ENCODE measurements at places on chromosomes 7 and 10.

GRCh38 chr7:94307399-94308048 is 87.2 kb upstream of the COL1A2 start:
- DNase-seq = no peak

- DNase-seq = no peak
Observed at GRCh38 chr7:26428571-26428970, 136.9 kb downstream of the SNX10 start.

GRCh38 chr7:114484226-114484625 is 69.6 kb downstream of the FOXP2 start:
- DNase-seq = no peak

DNA sequence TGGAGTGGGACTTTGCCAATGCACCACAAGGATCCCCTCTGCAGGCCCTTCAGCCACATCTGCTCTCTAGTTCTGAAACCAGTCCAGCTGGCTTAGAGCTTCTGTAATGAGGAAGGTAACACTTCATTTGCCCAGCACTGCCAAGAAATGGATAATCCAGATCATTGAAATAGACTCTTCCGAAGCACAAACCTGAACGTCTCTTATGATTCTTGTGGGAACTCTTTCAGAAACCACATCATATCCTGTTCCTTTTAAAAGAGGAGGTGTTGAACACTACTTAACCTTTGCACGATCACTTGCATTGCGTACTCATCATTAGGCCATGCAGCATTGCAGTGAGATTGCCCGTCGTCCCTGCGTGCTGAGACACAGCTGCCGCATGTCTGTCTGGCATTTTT is 25.8 kb upstream of the PLPP4 start:
- no peak for DNase-seq

DNA sequence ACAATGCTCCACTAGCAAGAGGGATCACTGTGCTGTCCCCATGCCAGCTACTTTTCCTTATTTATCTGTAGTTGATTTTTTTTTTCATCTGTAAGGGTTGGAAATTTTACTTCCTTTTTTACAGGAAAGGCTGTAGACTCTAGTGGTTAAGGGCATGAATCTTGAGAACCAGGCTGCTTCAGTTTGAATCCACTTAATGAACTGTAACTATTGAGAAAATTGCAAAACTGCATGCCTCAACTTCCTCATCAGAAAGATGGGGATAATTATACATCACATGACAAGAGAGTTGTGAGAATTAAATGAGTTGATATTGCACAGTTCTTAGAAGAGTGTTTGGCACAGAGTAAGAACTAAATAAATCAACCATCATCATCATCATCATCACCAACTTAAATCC is 106.4 kb upstream of the GSDME start:
- no peak for DNase-seq

DNA sequence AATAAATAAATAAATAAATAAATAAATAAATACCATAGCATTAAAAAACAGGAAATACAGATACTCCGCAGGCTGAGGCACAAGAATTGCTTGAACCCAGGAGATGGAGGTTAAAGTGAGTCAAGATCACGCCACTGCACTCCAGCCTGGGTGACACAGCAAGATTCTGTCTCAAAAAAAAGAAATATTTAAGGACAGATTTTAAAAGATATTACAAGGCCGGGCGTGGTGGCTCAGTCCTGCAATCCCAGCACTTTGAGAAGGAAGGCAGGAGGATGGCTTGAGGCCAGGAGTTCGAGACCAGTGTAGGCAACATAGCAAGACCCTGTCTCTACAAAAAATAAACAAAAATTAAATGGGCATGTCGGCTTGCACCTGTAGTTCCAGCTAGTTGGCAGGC is 17.5 kb upstream of the SNX8 start:
- no peak for DNase-seq

GRCh38 chr10:132827423-132827789 is 41.5 kb upstream of the NKX6-2 start:
- no peak for DNase-seq

DNA sequence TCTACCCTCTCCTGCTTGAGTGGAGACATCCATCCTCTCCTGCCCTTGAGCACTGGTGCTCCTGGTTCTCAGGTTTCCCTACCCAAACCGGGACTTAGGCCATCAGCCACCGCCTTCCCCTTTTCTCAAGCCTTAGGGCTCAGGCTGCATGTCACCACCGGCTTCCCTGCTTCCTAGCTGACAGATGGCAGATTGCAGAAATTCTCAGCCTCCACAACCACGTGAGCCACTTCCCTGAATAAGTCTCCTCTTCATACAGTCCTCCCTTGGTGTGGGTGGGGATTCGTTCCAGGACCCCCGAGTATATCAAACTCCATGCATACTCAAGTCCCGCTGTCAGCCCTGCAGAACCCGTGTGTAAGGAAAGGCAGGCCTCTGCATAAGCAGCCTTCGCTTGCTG is 203.5 kb upstream of the ZNF32 start:
- no peak for DNase-seq
